ENCODE measurements at places on chromosomes 3 and 15.
A peak's percentile ranks its signal among the peaks of the same experiment; 100 is the strongest.

GRCh38 chr3:3821777-3822176 lies 22.5 kb downstream of the LRRN1 start:
- DNase-seq, result no peak

- DNase-seq, result peak; percentile 74
These were observed 19.9 kb downstream of the EEFSEC start for GRCh38 chr3:128173200-128173599.

GRCh38 chr3:149609595-149609994 lies 48.2 kb downstream of the WWTR1 start:
- no peak for DNase-seq

DNA sequence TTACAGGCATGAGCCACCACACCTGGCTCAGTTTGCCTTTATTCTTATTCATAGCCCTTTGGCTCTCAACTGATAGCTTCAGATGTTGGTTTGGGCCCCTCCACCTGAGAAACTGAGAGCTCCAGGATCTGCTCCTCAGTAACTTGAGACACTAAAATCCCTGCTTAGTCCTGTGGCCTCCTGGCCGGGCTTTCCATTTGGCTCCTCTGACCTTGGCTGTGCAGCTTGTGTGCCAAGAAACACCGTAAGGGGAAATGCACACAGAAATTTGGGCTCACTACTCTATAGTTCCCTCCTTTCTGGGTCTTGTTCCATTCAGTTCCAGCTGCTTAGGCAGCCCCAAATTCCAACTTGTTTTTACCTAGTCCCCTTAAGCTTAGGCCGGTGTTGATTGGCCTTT lies 24.9 kb downstream of the NIPA2 start:
- no peak for DNase-seq

GRCh38 chr3:129658110-129658843 lies 51.8 kb upstream of the PLXND1 start:
- DNase-seq, result no peak

DNA sequence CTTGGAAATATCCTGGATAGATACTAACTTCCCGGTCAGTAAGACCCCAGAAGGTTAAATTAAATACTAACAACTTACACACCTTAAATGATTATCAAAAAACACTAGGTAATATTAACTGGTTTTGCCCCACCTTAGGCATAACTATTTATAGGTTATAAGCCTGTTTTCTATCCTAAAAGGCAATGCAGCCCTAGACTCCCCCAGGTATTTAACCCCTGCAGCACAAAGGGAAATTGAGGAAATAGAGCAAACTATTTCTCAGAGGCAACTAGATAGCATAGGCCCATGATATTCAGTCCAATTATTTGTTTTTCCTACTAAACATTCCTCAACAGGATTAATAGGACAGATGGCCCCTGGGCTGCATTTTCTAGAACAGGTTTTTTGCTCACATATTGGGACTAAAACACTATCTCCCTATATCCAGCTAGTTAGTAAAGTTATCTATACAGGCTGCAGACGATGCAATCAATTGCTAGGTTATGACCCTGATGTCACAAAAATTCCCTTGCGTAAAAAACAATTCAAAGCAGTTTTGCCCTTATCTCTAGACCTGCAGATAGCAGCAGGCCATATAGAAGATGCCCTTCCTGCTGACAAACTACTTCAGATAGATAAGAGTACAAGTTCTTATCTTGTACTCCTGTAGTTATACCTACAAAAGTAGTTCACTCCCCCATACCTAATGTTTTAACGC lies 221.3 kb downstream of the DTWD1 start:
- peak; percentile 98 for DNase-seq

GRCh38 chr15:23686466-23687142 lies 501 bp downstream of the NDN start:
- DNase-seq, result no peak

- DNase-seq, result no peak
These were observed 13.0 kb upstream of the MYO5C start for GRCh38 chr15:52308446-52309153.

DNA sequence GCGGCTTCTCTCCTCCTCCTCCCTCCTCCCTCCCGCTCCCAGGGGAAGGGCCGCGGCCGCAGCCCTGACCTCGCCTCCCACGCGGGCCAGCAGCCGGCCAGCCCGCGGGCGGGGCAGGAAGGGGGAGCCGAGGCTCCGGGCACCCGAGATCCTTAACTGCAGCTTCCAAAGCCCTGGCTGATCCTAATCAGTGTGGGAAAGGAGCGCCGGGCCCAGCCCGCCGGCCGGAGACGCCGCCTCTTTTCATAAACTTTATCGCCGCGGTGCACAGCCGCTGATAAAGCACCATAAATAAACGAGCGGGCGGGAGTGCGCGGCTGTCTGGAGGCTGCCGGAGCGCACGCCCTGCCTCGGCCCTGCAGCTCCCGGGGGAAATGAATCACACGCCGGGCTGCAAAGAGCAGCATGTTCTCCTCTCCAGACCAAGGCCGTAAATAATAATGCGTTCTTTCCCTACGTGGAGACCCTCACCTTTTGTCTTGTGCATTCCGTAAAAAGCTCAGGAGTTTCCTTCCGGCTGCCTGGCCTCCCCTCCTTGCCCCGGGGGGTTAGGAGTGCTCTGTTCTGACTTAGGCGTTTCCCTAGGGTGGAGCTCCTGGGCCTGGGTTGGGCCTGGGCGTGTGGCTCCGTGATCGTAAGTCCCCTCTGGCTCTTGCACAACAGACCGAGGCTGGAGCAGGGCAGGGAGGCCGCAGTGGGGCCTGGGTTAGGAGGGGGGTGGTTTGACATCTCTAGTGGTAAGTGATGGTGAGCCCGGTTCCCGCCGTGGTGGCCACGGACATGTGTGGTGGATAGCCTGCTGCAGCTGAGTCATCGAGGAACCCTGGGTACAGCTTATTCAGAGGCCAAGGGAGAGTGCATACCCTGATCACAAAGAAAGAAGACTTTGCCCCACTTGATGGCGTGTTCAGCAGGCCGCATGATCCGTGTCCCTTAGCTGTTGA lies 132.6 kb upstream of the HES1 start:
- peak; percentile 79 for DNase-seq

- DNase-seq, result no peak
These were observed 4.8 kb downstream of the TKT start for GRCh38 chr3:53250881-53251605.

DNA sequence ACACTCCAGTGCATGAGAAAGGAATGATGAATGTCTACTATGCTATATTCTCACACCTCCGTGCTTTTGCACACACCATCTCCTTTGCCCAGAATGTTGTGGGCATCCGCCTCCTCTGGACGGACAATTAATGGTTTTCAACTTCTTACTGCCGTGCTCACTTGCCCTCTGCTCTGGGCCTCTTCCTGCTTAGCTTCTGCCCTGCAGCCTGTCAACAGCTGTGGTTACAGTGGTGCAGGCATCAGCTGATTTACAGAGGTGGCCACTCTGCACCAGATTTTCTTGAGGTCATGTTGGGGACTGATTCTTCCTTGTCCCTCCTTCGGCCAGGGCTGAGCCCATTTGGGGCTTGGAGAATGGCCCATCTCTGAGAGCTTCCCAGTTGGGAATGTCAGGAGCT lies 56.5 kb upstream of the TMEM115 start:
- DNase-seq, result no peak

- no peak for DNase-seq
These were observed 330.7 kb downstream of the FHIT start for GRCh38 chr3:60920519-60920918.

- no peak for DNase-seq
These were observed 154.7 kb upstream of the KCNMB2 start for GRCh38 chr3:178381555-178381954.

GRCh38 chr3:134880431-134880830 lies 85.4 kb downstream of the EPHB1 start:
- DNase-seq, result no peak

GRCh38 chr3:119240101-119240590 lies 532 bp downstream of the B4GALT4 start:
- DNase-seq, result peak; percentile 38

- DNase-seq, result no peak
These were observed 1264.3 kb upstream of the ALCAM start for GRCh38 chr3:104102386-104102785.

DNA sequence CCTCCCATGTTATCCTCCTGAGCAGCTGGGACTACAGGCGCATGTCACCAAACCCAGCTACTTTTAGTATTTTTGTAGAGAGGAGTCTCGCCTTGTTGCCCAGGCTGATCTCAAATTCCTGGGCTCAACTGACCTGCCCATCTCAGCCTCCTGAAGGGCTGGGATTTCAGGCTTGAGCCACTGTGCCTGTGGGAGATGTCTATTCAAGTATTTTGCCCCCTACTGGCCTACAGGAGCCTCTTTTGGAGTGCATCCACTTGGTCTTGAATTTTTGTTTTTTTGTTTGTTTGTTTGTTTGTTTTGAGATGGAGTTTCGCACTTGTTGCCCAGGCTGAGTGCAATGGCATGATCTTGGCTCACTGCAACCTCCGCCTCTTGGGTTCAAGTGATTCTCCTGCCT lies 3.2 kb upstream of the DHX30 start:
- DNase-seq, result peak; percentile 21

GRCh38 chr15:69593981-69594966 lies 141.7 kb downstream of the RPLP1 start:
- DNase-seq, result no peak

GRCh38 chr3:177357352-177358090 lies 160.2 kb upstream of the TBL1XR1 start:
- DNase-seq, result peak; percentile 89

GRCh38 chr3:32757618-32758374 lies 60.0 kb upstream of the TRIM71 start:
- DNase-seq, result no peak

DNA sequence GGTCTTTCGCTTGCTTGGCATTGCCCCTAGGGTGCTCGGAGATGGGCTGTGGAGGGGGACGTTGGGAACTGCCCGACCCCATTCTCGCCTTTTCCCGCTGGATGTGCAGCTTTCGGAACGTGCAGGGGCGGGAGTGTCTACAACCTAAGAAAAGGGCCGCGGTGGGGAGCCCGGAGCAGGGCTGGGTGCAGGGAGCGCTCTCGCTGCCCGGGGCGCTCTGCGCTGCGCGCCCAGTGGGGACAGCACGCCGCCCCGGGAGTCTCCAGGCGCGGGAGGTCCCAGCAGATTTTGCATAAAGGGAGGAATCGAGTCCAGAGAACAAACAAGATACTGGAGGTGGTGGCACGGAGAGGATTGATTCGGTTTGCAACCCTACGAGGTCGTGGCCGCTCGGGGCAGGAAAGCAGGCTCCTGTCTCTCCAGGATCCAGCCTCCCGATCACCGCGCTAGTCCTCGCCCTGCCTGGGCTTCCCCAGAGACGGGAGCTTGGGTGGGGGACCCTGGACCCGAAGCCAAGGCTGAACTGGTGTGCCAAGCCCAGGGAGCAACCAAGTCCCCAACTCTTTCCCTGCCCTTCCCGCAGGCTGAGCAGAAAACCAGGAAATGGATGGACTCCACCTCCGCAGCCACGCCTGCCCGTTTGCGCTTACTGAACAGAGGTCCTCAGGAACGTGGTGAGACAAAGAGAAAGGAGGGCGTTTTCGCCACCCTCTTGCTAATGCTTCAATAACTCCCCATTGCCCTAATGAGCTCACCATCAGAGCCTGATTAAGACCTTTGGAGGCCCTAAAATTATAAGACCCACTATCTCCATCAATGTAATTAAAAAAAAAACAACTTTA lies 59.7 kb downstream of the NOX5 start:
- DNase-seq, result peak; percentile 72

- DNase-seq, result no peak
These were observed 12.0 kb downstream of the EFCAB12 start for GRCh38 chr3:129416415-129416814.

DNA sequence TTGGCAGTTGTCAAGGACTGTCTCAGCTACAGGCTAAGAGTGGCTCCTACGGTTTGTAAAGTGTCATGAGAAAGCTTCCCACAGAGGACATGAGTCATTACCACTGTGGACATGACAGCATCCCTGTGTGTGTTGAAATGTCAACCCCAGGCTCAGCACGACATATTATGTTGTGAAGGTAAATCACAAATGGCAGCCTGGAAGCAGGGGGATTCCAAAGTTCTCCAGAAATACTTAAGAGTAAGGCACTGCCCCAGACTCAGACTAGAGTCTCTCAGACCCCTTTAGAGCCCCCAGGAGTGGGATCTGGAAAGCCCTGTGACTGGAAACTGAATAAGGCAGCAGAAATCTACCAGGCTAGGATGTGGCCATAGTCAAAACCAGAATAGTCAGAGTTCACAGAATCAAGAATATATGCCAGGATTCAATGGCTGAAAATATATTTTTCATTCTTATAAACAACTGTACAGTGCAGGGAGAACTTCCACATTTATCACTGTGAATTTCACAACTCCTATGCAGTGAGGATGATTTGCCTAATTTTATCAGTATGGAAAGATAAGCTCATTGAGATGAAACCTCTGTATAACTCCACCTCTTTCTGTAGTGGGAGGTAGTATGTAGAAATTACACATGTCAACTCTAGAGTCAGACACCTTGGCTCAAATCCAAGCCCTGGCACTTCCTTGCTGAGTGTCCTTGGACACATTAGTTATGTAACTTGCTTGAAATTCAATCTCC lies 237.1 kb upstream of the CFAP20DC start:
- no peak for DNase-seq

GRCh38 chr15:82143390-82144385 lies 97.9 kb upstream of the MEX3B start:
- DNase-seq, result peak; percentile 32

- no peak for DNase-seq
These were observed 25.3 kb upstream of the VPS33B start for GRCh38 chr15:91047545-91048199.

GRCh38 chr3:151276687-151277042 lies 1.7 kb downstream of the P2RY14 start:
- DNase-seq, result no peak

GRCh38 chr3:101849714-101850245 lies 466 bp downstream of the NFKBIZ start:
- DNase-seq, result no peak

GRCh38 chr3:177824841-177825240 lies 627.6 kb upstream of the TBL1XR1 start:
- DNase-seq, result no peak

DNA sequence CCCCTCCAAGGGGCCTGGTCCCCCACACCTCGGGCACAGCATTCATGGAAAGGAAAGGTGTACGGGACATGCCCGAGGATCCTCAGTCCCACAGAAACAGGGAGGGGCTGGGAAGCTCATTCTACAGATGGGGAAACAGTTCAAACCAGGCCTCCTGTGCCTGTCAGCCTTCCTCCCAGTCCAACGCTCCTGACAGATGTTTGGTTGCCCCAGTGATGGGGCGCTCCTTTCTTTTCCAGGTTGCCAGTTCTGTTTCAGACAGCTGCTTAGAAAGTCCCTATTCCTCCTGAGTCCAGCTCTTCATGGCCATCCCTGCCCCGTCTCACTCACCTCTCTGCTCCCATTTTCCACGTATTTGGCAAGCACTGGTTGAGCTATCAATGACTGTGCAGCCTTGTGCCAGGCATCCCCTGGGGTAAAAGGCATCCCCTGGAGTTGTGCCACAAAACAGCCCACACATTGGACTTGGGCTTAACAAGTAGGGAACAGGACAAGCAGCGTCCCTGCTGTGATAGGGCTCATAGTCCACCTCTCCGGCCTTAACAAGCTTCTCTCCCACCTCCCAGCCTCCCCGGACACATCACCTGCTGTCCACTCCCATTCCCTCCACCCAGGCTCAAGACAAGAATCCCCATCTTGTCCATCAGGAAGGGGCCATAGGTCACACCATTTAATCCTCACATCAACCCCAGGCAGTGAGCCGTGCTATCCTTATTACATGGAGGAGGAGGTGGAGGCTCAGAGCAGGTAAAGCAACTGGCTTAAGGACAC lies 6.6 kb downstream of the OXTR start:
- no peak for DNase-seq

- DNase-seq, result no peak
These were observed 347.8 kb downstream of the TBC1D5 start for GRCh38 chr3:17394541-17395155.

- peak; percentile 57 for DNase-seq
These were observed 2.3 kb upstream of the HAPLN3 start for GRCh38 chr15:88897456-88898194.

GRCh38 chr3:115272036-115272824 lies 125.1 kb upstream of the ZBTB20 start:
- DNase-seq, result no peak

All from trophoblast cell (in vitro differentiated cells and primary cell).